ENCODE measurements at places on chromosomes 12 and 14.

- no peak for DNase-seq
Observed at GRCh38 chr12:100895192-100895591, 100.6 kb downstream of the ANO4 start.

- DNase-seq = no peak
Observed at GRCh38 chr14:58104808-58105207, 47.2 kb downstream of the ARMH4 start.

GRCh38 chr12:52054833-52055730 is 3.8 kb downstream of the NR4A1 start:
- DNase-seq = no peak

DNA sequence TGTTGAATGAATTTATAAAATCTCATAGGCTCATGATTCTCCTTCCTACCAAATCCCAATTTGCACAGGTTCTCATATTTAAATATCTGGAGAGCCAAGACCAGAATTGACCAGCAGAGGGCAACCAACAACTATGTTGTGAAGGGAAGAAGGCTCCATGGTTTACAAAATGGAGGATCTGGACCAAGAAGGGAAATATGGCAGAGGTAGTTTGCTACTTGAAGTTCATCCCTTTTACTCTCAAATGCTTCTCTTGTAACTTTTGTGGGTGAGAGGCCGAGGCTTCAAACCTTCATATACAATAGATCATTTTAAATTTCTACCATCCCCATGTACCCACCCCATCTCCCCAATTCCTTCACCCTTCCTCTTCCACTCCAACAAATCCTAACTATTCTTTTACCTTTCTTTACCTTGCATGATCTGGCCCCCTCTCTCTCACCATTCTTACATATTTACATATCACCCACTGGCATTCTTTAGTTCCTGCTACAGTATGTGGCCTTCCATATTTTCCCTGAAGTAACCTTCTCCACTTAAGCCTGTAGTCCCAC is 3.8 kb upstream of the SMARCC2 start:
- DNase-seq = peak; percentile 83

- DNase-seq = no peak
Observed at GRCh38 chr12:25924491-25925001, 33.9 kb upstream of the RASSF8 start.

DNA sequence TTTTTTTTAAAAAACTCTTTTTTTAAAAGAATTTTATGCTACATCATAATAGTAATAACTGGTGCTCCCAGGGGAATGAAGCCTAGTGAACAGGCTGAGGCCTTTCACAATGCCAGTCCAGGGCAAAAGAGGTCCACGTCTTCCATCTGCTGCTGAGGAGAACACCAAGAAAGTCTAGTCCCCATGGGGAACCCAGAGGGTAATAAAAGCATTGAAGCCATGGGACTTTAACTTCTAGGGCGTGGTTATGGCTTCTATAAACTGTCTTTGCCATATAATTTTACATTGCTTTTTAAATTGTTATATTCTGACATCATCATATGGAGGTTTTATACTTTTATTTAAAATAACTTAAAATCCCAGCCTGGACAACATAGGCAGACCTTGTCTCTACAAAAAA is 64.3 kb downstream of the SLC16A7 start:
- DNase-seq = no peak

DNA sequence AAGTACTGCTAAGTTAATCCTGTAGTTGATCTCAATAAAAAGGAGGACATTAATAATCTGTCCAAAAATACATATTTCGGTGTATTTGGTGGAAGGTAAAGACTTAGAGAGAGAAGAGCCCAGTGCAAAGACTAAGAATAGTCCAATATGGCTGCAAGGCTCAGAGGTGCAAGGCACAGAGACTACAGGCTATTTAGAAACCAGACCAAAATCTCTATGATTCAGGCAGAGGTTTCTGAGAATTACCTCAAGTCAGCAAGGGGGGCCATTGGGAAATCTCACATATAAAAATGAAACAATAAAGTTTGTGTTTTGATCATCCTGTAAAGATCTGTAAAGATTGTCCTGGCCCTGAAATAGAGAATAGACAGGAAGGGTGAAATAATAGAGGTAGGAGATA is 1173.0 kb downstream of the VRK1 start:
- no peak for DNase-seq

DNA sequence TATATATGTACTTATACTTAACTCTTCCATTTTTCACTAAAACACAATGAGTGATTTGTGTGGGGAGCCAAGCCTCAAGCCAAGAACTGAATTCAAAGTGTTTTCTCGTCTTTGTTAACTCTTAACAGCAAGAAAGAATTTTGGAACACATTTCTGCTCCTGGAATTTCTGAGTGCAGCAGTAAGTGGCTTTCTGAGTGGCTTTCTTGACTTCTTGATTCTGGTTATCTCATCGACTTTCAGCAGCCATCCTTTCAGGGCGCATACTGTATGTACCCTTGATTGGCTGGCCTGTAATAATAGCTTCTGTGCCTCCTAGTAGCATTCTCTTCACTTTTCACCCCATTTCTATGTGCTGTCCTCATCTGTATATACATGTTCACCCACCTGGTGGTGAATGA is 157.4 kb downstream of the FBXL14 start:
- no peak for DNase-seq

DNA sequence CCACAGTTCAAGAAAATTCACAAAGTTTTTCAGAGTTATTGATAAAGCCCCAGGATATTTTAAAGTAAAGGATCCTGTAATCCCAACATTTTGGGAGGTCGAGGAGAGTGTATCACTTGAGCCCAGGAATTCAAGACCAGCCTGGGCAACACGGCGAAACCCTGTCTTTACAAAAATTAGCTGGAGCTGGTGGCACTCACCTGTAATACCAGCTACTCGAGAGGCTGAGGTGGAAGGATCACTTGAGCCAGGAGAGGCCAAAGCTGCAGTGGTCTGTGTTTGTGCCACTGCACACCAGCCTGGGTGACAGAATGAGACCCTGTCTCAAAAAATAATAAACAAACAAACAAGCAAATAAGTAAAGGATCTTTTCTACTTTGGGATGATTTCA is 39.5 kb upstream of the LRRK2 start:
- DNase-seq = no peak

GRCh38 chr12:132178316-132178715 is 34.1 kb downstream of the NOC4L start:
- DNase-seq = no peak

DNA sequence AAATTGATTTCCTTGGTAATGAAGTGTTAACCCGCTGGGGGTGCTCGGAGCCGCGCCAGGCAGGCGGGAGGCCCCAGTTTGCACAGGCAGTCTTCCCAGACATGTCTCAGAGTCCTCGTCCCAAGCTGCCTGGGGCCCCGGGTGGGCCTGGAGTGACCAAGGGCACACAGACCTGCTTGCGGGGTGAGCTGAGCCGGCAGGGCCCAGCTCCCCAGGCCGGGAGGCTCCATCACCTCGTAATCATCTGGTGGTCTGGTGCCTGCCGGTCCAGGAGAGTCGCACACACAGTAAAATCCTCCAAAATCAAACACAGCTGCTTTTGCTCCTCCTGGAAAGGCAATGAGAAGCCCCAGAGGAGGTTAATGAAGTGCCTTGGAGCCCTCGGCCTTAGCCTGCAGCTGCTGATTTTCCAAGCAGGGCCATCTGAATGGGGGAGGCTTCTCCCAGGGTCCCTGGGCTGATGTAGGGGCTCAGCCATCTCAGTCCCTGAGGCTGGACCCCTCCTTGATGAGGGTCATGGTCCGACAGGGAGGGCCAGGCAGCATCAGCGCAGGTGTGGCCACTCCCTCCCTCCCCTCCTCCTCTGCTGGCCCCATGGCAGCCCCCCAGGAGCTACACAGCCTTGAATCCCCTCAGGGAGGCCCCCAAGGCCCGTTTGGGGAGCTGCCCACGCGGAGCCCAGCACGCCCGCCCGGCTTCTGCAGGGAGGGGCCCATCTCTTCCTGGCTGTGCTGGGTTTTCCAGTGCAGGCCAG is 39.4 kb upstream of the FBRSL1 start:
- DNase-seq = no peak

- DNase-seq = no peak
Observed at GRCh38 chr14:50344876-50345563, 32.9 kb downstream of the DMAC2L start.

- DNase-seq = no peak
Observed at GRCh38 chr14:95677179-95677835, 8.9 kb upstream of the TCL1B start.

DNA sequence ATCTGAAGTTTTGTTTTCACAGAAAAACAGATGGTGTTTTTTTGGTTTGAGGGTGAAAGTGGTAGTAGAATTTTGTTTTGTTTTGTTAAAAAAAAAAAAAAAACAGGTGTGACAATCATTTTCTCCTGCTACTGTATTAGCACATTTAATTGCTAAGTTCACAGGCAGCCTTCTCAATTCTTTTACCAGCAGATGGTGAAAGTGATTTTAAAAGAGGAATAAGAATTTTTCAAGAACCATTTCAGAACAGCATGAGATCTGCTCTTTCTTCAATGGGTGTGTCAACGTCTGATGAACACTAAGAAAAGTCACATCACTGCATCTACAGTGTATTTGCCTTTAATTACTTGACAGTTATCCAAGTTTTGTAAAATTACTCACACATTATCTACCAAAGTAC is 303.7 kb upstream of the USP15 start:
- DNase-seq = no peak

GRCh38 chr14:99995700-99996356 is 69.4 kb upstream of the EVL start:
- peak; percentile 81 for DNase-seq

- DNase-seq = no peak
Observed at GRCh38 chr12:22588817-22589216, 36.2 kb upstream of the ETNK1 start.

GRCh38 chr14:24409192-24409591 is 10.4 kb downstream of the NYNRIN start:
- no peak for DNase-seq

DNA sequence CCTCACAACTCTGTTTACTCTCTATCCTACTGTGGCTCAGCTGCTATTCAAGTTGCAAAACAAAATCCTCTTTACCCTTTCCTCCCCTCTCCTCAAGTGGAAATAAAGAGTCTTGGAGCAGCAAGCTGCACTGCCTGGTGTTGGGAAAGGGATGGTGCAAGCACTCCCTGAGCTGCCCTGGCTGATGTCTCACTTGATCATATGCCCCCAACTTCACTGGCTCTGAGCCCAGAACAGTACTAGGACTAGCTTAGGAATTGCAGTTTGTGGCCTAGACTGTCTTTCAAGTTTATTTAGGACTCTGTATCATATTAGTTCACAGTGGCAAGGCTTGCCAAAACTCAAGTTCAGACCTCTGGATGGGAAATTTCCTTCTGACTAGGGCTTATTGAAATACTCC is 1683.8 kb upstream of the SEL1L start:
- no peak for DNase-seq

DNA sequence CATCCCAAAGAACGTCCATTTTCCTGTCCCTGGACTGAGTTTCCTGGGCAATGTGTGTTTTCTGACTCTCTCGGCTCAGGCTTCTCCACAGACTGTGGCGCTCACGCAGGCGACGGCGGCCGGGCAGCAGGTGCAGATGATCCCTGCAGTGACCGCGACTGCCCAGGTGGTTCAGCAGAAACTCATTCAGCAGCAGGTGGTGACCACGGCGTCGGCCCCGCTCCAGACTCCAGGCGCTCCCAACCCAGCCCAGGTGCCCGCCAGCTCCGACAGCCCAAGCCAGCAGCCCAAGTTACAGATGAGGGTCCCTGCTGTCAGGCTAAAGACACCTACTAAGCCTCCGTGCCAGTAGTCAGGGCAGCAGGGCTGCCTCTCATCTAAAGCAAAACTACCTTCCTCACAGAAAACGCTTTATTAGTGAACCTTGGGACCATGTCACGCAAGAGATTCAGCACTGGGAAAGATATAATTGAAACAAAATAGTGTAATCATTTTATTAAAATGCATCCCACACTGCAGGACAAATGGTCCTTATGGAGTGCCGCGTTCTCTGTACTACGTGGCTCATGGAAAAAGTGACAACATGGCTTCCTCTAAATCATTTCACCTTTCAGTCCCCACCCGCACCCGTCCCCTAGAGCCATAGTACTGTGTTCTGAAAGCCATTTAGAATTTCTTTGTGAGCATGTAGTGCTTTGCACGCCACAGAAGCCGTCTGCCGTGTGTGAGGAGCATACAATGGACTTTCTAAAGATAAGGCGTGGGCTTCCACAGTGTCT is 66.6 kb downstream of the DDX51 start:
- no peak for DNase-seq

GRCh38 chr14:66824251-66824650 is 316.3 kb downstream of the GPHN start:
- DNase-seq = no peak

- DNase-seq = no peak
Observed at GRCh38 chr14:104656014-104656714, 33.3 kb upstream of the INF2 start.

DNA sequence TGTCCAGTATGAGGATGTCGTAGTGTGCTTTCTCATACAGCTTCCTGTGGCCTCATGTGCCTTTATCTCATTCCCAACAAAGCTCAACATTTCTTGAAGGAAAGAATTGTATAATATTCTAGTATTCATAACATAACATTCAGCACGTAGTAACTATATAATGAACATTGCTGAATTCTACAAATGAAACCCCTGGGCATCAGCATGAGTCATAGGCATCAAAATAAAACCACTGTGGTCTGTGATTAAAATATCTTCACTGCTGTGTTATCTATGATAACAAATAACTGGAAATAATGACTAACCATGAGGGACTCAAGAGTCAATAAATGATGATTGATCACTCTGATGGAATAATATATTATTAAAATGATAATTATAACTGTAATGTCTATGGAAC is 255.2 kb downstream of the EMP1 start:
- DNase-seq = no peak

GRCh38 chr14:60815371-60815770 is 80.8 kb downstream of the MNAT1 start:
- DNase-seq = no peak

GRCh38 chr12:100718187-100718586 is 76.4 kb upstream of the ANO4 start:
- no peak for DNase-seq

All from stimulated activated CD8-positive, alpha-beta memory T cell treated with anti-CD3 and anti-CD28 coated beads, Interleukin-4, amount 100 ng/mL, for 48 hours (primary cell).